ENCODE measurements at places on chromosomes 2 and 18.
A peak's percentile ranks its signal among the peaks of the same experiment; 100 is the strongest.

GRCh38 chr2:68044099-68044498, 18.7 kb downstream of the C1D start:
- DNase-seq: no peak

- DNase-seq: no peak
Measured at GRCh38 chr2:218881744-218882460, 1.2 kb downstream of the WNT10A start.

- DNase-seq: no peak
Measured at GRCh38 chr18:27411911-27412310, 226.8 kb upstream of the CHST9 start.

GRCh38 chr2:236715491-236715961, 145.9 kb downstream of the ACKR3 start:
- DNase-seq: no peak

- no peak for DNase-seq
Measured at GRCh38 chr18:63405986-63406385, 16.3 kb downstream of the VPS4B start.

GRCh38 chr2:215621381-215621780, 185.5 kb upstream of the FN1 start:
- peak; percentile 23 for DNase-seq

GRCh38 chr2:119425620-119426395, 5.8 kb upstream of the TMEM37 start:
- DNase-seq: no peak

DNA sequence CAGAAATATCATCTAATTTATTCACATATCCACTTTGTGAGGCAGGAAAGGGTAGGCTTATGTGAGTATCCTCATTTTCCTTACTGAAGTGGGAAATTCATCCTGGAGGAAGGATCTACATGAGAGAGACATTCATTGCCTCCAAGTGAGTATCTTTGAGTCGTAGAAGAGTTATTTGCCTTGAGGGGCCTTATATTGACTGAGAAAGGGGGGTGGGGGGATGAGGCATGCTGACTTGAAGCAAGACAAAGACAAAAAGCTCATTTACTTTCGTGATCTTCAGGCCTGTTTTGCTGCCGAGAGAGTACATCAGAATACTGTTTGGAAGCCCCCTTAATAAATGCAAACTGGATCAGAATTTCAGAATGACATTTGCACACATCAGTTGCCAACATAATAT, 17.6 kb upstream of the NEDD4L start:
- no peak for DNase-seq

DNA sequence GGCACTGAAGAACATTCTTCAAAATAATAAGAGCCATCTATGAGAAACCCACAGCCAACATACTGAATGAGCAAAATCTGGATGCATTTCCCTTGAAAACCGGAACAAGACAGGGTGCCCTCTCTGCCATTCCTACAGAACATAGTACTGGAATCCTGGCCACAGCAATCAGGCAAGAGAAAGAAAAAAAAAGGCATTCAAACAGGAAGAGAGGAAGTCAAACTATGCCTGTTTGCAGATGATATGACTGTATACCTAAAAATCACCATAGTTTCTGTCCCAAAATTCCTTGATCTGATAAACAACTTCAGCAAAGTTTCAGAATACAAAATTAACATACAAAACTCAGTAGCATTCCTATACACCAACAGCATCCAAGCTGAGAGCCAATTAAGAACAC, 119.5 kb upstream of the PARD3B start:
- no peak for DNase-seq

DNA sequence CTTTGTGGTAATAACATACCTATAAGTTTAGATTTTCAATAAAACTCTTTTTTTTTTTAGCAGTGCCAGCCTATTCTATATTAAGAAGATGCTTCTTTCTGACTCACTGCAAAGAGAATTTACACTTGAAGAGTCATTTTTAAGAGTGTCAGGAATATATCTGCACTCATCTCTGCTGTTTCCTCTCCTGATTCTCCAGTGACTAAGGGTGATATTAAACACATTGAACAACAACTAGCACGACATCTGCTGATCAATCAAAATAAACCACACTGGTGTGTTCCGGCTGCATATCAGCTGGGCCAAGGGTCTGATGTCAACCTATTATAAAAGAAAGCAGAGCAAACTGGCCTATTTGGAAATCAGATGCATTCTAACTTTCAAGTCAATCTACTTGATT, 15.0 kb downstream of the RAB27B start:
- DNase-seq: no peak

- DNase-seq: no peak
Measured at GRCh38 chr2:216644842-216645635, 11.8 kb downstream of the IGFBP2 start.

DNA sequence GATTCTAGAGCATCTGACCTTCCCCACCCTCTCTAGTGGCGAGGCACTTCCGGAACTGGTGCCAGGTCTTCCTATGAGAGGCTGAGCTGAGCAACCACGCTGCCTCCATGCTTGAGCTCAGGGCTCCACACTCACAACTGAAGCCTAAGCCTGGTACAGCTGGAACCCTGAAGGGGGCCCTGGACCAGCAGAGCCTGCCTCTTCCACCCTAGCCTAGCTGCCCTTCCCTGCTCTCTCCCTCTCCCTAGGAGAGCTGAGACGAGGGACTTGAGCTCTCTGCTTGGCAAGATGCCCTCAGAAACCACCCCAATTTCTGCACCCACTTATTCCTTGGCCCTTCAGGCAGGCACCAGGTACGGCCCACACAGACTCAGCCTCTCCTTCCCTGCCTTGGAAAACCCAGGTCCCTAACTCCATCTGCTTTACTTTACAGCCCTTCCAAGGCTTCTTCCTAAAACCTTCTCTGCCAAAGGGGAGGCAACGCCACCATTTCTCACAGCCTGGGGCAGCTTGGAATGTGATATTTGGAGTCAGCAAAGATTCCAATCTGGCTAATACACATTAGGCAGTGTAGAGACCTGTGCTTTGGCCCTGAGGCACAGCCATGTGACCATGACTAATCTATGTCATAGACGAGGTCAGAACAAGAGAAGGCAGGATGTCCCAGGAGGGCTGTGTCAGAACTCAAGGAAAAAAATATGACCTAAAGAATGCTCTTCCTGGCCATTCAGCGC, 18.8 kb downstream of the COX7A2L start:
- no peak for DNase-seq

All from common myeloid progenitor, CD34-positive (primary cell).